RPMI8226 (cell line): ENCODE measurements at places on chromosomes 1 and 21.

- no peak for DNase-seq
Observed at GRCh38 chr21:25934771-25935224, 200.0 kb downstream of the GABPA start.

DNA sequence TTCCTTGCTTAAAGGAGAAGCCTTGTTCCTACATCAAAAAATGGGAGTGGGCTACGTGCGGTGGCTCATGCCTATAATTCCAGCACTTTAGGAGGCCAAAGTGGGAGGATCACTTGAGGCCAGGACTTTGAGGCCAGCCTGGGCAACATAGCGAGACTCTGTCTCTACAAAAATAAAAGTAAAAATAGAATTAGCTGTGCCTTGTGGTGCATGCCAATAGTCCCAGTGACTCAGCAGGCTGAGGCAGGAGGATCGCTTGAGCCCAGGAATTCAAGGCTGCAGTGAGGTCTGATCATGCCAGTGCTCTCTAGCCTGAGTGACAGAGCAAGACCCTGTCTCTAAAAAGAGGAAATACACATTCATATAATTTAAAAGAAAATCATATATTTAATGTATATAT lies 127.1 kb downstream of the C1orf21 start:
- DNase-seq, result no peak

DNA sequence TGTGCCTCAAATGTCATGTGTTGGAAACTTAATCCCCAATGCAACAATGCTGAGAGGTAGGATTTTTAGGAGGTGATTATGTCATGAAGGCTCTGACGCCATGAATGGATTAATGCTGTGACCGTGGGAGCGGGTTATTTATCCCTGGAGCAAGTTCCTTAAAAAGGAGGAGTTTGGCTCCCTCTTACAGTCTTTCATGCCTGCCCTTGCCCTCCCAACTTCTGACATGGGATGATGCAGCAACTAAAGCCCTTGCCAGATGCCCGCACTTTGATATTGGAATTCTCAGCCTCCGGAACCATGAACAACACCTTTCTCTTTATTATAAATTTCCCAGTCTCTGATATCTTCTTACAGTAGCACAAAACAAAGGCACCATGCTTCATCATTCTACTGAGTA lies 685.3 kb upstream of the CHRM3 start:
- DNase-seq, result no peak

DNA sequence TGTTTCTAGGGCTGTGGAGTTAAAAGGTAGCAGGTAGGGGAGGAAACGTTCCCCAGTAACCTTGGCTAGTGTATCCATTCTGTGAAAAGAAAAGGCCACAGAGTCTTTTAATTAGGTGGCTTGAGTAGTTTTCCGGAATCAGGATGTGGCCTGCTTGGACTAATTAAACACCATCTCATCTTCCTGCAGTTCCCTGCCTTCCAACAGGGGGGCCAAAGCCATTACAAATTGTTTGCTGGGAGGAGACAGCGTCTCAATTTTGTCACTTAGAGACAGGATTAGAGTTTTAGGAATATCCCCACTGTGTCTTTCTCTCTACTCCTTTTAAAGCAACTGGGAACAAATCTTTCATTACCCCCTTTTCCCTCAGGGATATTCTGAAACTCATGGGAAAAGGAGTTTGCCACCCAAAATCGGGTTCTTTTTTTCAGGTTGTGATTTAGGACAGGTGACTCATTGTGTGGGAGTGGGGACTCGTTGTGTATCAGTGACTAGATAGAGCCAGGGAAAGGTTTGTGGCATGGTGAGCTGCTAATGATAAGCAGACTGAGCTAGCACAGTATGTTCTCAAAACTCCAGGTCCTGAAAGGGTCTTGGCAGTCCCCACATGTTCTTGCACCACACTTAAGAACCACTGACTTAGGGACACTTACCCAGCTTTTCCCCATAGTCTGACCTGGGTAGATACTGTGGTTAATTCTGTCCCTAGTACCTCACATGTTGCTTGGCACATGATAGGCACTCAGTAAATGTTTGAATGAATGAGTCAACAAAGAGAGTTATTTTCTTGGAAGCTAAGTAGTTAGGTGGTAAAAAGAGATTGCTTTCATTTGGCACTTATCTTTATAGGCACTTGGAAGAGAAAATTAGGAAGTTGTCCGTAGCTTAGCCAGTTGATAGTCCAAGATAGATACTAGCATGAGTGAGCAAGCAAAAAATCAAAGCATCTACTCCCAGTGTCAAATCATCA lies 22.5 kb downstream of the INTS3 start:
- DNase-seq, result no peak

GRCh38 chr1:98360864-98361263 lies 300.7 kb upstream of the SNX7 start:
- DNase-seq, result no peak
